ENCODE measurements at places on chromosomes 4 and X.

- DNase-seq, result no peak
These were observed 23.0 kb upstream of the PDS5A start for GRCh38 chr4:40000711-40001110.

DNA sequence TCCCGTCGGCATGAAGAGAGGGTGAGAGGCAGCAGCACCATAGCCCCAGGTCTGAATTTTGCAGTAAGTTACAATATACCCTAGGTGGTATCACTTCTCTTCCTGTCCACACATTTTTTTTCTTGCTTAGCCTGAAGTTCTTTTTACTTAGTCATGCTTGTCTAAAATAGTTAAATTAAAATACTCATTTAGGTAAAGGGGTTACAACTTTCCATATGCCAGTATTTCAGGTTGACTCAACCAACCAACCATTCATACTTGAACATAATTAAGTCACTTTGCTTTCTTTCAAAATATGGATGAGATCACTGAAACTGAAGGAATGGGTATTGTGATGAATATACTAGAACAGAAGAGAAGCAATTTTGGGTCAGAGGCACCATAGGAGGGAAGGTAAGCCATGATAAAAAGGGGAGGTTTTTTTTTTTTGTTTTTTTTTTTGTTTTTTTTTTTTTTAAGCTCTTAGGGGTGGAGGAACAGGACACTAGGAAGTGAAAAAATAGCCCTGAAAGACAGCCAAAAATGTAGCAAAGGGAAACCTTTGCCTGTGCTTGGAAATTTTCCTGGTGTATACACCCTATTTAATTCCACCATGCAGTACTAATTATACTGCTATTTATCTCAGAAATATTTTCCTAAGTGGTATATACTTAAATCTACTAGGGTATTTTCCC, 41.8 kb downstream of the RPS6KA3 start:
- DNase-seq, result no peak

- DNase-seq, result no peak
These were observed 532.9 kb upstream of the FTHL17 start for GRCh38 chrX:31604629-31605221.

- no peak for DNase-seq
These were observed 236.7 kb upstream of the JADE1 start for GRCh38 chr4:128572778-128573241.

GRCh38 chr4:15253349-15253748, 174.5 kb upstream of the C1QTNF7 start:
- no peak for DNase-seq

DNA sequence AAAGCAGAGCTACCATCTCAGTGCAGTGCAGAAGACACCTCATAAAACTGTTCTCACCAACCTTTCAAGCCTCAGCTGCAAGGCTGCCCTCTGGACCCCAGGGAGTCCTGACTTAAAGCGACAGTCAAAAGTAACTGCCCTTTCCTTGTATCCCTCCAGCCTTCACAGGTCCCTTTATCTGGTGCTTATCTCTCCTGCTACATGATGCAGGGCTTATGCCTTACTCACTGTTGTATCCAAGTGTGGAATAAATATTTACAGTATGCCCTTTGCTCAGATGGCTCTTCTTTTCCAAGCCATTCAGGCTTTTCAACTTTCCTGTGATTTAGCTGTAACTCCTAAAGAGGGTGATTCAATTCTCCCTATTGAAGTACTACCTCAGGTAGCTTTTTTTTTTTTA, 92.6 kb downstream of the KDR start:
- no peak for DNase-seq

- DNase-seq, result peak; percentile 41
These were observed 426 bp upstream of the XIAP start for GRCh38 chrX:123859409-123859845.

DNA sequence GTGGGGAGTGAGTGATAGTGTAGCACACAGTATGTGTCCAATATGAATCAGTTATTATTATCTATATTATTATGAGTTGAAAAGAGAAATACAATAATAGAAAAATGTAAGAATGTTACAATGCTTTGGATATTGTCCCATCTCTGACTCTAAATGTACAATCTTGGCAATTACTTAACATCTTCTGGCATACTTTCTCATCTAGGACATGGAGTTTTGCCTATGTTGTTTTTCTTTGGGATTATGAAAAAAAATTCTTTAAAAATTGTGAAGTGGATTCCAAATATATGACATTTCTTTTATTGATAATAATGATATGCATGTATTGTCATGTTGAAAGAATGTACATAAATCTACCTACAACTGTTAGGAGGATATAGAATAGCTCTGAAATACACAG, 84.1 kb downstream of the TBCK start:
- DNase-seq, result no peak
